Fibroblast of skin of left quadriceps (primary cell): ENCODE measurements at places on chromosomes 3 and 15.

DNA sequence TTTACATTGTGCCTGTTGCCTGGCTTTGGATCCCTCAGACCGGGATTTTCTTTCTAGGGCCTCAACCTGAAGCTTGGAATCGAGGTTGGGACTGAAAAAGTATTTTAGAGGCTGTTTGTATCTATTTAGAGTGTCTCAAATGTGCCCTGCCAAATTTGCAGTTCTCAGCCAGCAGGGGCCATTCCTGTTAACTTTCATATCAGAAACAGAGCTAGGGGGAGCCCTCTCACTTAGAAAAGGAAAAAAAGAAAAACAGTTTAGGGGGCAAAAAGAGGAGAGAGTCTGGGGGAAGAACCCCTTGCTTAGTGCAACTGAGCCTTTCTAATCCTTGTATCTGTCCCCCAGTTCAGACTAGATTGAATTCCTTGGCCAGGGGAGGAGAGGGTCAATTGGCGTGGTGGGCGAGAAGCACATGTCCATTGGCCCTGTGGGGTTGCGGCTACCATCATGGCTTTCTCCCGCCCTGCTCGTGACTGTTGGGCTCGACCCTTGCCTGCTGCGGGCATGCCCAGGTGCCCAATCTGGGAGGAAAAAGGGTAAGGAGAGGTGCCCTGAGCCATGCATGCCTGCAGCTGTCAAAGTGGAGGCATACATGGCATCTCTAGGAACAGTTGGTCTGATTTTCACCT is 101.6 kb downstream of the CFAP44 start:
- no peak for DNase-seq

DNA sequence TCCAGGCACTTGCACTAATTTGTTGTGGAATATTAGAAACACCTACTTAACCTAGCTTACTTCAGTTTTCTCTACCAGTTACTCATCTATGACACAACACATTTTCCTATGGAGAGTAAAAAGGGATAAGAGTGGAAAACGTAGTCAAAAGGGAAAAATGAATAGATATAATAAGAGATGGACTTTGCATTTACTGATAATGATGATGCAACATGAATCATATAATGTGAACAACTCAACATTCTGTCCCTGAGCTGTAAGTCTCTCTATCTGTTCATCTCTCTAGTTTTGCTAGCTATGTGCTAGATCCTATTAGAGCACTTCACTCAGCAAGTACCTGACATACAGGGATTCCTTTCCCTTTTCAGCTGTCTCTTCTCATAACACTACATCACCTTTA is 627.1 kb downstream of the AGBL1 start:
- no peak for DNase-seq

DNA sequence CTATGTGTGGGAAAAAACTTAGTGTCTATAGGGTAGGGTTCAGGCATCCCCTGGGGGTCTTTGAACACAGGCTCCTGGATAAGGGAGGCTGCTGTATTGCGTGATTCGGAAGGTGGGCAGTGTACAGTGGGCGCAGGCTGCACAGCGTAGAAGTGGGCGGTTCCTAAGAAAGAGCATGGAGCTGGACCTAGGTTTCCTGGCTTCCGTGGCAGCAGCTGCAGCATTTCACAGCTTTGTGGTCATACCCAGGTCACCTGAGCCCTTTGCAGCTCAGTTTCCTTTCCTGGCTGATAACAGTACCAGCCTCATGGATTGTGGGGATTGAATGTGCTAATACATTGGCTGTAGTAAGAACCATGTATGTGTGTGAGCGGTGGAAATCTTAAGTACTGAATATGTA is 22.2 kb downstream of the CFAP100 start:
- no peak for DNase-seq

DNA sequence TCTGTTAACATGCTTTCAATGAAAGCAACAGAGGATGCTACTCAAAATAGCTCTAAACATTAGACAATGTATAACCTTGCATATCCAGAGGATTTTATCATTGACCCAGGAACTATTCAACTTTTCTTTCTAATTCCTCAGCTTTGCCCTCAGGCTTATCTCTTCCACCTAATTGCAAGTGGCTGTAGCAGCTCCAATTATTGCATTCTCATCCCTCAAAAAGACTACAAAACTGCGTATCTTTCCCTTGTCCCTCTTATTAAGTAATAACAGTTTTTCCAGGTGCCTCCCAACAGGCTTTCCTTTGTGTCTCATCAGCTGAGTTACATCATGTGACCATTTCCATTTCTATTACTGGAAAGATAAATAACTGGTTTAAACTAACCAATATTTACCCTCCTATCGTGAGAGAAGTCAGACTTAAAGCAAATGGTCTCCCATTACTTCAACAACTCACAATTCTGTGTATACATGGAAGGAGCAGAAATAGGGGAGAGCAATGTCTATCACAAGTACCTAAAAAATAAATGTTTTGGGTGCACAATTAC is 78.0 kb upstream of the MBNL1 start:
- no peak for DNase-seq

DNA sequence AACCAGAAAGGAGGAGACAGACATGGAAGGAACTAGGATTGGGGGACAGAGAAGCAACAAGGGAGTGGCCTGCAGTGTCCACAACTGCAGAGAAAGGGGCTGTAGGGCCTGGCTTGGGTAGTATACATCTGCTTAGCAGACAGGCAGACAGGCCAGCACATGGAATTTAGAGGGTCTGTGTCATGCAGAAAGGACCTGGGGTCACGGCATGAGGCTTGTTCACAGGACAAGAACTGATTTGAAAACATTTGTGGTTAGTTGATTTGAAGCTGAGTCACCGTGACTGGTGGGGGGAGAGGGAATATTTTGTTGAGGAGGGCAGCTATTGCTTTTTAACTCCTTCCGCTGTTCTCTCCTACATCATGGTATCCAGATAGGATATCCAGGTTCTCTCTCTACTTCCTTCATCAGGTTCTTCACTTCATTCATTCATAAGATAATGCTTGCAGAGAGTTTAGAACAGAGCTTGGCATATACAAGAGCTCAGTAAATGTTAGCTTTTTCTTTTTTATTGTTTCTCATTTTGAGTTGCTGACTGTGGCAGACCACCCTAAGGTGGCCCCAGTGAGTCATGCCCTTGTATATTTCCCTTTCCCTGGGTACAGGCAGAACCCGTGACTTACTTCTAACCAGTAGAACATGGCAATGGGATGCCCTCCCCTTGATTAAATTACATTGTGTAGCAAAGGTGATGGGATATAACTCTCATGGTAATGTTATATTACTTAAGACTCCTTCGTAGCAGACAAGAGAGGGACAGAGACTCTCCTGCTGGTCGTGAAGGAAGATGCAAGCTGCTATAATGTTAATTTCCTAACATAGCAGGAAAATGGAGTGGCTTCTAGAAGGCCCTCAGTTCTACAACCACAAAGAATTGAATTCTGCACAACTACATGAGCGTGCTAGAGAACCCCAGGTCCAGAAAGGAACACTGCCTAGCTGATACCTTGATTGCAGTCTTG is 95.0 kb upstream of the NMNAT3 start:
- peak; percentile 40 for DNase-seq

DNA sequence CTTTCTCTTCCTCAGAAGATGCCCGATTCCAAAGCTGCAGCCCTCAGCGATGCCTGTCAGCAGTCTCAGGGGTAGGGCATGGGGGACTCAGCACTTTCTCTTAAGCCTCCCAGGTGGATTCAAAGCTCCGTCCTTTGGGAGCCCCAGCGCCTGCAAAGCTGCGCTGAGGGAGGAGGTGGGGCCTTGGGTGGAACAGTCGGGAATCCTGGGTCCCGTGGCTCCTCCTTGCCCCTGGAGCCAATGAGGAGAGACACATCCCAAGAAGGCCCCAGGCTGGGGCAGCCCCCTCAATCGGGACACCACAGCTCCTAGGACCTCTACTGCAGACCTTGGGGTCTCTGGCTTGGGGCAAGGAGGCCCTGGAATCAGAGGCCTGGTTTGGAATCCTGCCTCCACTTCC is 227.5 kb upstream of the IGF1R start:
- DNase-seq: no peak
